ENCODE measurements at places on chromosomes 16 and 17.

GRCh38 chr16:88505405-88506082, 52.5 kb downstream of the ZFPM1 start:
- DNase-seq: peak; percentile 82

- DNase-seq: no peak
Measured at GRCh38 chr17:63498626-63499195, 21.9 kb downstream of the ACE start.

GRCh38 chr16:9177861-9178260, 86.4 kb downstream of the HAPSTR1 start:
- DNase-seq: no peak

DNA sequence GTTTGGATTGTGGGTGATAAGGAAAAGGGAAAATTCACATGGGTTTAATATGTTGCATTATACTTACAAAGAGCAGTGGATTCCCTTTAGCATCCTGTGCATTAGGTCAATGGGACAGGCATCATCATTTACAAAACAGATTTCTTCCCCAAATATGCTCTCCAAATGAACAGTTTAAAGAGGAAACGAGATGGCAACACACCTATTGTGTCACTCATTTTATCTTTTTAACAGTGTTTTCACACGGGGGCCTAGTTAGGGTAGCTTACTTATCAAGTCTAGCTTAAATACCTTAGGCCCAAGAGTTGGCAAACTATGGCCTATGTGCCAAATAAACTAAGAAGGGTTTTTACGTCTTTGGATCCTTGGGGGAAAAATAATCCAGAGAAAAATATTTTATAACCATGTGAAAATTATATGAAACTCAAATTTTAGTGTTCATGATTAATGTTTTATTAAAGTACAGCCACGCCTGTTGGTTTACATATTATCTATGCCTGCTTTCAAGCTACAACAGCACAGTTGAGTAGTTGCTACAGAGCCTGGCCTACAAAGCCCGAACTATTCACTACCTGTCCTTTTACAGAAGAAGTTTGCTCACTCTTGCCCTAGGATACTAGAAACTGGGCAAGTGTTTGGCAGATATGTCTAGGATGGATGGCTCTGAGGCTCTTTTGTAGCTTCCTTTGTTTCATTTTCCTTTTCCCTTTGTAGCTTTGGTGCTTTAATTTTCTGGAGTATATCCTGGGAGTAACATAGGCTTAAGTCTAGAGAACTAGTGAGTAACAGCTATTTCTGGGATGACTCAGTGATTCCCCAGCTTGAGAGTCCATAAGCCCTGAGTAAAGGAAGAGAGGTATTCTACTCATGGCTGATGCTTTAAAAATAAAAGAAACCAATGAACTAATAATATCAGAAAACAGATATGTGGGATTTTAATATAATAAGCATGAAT, 12.4 kb downstream of the NUP93 start:
- no peak for DNase-seq

- DNase-seq: no peak
Measured at GRCh38 chr17:1730326-1731193, 6.1 kb downstream of the WDR81 start.

GRCh38 chr16:67396159-67397035, 3.1 kb upstream of the TPPP3 start:
- no peak for DNase-seq

- no peak for DNase-seq
Measured at GRCh38 chr17:3699951-3700350, 4.0 kb upstream of the P2RX5 start.

DNA sequence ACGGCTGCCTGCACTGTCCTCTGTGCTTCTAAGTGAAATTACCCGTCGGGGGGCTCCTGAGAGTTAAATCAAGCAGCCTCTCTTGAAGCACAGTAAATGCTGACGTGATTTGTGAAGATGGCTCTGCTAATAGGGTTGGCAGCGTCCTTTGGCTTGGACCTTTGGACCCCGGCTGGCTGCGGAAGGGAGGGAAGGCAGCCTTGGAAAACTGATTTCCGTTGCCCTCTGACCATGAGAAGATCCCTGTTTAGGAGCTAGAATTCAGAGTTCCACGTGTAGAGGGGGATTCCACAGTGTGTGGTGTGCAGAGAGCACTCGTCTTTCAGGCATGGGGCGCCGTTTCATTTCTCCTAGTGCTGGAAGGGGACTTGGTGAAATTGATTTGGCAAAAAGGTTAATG, 640.8 kb downstream of the WWOX start:
- DNase-seq: no peak

DNA sequence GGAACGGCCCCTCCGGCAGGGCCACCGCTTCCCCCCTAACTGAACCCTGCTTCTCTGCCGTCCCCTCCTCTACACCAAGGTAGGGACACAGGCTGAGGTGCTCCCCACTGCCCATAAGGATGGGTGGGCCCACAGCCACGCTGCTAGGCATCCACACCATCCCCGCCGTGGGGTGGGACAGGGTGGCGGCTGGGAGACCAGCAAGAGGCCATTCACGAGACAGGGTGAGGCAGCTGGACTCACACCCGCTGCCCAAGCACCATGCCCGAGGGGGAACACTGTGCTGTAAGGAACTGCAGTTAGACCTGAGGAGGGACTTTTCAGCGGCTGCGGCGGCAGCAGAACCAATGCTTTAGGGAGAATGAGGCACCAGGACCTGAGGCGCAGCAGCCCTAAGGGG, 47.5 kb upstream of the RRN3 start:
- no peak for DNase-seq

DNA sequence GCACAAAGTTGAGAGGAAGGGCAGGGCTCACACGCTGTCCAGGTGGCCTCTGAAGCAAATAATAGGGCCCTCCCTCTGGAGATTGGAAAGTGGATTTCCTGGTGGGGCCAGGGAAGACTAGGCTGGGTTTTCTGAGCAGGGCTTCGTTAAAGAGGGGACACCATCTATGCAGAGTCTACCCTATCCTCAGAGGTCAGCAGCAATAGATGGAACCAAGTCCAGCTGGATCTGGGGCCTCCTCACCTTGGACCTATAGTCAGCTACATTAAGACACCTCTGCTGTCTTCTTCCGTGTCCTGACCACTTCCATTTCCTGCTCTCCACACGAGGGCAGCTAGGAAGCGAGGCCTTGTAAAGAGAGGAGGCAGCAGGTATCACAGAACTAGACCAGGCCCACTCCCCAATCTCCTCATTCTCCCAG, 14.7 kb upstream of the ST6GALNAC1 start:
- no peak for DNase-seq

DNA sequence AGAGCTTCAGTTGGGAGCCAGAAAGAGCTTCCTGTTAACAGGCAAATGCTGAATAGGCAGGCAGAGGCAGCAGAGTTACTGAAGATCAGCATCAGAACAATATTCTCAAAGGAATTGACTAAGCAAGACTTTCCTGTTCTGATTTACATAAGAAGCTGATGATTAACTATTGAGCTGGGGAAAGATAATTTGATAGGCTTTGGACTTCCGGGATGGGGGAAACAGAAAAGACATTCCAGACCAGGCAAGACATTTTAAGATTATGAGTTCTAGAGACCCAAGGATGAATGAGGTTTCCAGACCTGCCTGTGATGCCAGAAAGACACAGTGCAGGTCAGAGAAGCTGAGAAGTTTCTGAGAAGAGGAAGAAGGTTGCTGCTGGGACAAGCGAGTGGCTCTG, at the start of gene CES5A:
Gene CES5A (minus strand): TSS at position 101 of the 400 bp plus-strand sequence. CDS start 152 bp downstream, outside the sequence.
- DNase-seq: no peak

DNA sequence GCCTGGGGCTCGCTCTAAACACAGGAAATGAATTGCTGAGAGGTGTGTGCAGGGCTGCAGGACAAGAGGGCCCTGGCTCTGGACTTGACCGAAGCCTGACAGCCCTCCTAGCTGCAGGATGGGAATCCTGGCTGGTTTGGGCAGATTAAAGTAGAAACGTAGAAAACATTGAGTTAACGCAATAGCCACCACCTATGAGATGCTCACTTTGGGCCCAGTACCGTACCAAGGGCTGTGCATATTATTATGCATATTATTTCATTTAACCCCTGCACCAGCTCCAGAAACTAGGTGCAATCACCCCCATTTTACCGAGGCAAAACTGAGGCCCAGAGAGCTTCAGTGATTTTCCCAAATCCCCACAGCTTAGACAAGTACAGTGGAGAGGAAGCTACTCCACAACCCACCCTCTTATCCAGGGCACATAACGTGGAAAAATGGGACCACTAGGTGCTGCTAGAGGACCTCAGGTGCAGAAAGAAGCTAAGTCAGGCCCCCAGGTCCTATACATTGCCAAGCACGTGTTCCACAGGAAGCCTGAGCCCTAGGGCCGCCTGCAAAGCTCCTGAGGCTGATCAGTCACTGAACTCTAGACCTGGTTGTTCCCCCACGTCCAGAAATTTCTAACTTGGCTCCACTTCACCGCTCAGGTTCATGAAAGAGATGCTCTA, 79.2 kb downstream of the MYH11 start:
- DNase-seq: no peak

GRCh38 chr17:1810450-1811103, 19.1 kb downstream of the SMYD4 start:
- no peak for DNase-seq

- DNase-seq: no peak
Measured at GRCh38 chr17:64335486-64335885, 55.2 kb downstream of the PECAM1 start.

DNA sequence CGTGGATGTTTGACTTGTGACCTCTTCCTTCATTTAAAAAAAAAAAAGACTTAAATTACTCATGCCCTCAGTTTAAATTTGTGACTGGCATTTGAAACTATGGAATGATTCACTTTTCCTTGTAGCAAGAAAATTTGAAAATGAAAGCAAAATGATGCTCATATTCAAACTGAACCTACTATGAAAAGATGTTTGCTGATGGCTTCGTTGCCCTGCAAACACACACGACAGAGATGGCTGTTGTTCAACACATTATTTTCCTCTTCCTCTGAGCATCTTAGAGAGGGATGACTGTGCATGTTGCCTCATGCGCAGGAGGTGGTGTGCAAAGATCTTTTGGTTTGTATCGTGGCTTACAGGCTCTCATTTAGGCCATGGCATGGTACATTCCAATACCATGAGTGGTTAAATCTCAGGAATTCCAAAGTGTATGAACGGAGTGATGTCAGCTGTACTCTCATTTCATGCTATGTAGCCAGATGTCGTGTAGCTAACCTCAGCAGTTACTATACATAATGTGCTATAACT, 164.5 kb downstream of the PRKCA start:
- DNase-seq: no peak

DNA sequence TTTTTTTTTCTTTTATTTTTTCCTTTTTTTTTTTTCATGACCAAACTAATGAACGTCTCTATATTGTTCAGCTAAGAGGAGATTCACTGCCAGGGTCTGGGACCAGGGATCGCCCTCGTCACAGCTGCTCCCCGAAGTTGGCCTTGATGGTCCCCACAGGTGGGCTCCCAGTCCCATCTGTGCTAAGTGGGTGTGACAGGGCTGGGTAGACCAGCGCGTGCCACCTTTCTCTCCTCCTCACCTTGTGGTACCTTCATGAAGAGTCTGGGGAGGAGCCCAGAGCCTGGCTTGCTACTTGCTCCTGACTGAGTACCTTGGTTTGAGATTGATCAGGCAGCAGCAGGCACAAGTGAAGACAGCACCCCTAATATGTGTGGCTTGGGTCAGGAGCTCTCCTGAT, 6.5 kb upstream of the FOXF1 start:
- no peak for DNase-seq

GRCh38 chr17:50289991-50290702, 15.9 kb downstream of the TMEM92 start:
- peak; percentile 8 for DNase-seq

DNA sequence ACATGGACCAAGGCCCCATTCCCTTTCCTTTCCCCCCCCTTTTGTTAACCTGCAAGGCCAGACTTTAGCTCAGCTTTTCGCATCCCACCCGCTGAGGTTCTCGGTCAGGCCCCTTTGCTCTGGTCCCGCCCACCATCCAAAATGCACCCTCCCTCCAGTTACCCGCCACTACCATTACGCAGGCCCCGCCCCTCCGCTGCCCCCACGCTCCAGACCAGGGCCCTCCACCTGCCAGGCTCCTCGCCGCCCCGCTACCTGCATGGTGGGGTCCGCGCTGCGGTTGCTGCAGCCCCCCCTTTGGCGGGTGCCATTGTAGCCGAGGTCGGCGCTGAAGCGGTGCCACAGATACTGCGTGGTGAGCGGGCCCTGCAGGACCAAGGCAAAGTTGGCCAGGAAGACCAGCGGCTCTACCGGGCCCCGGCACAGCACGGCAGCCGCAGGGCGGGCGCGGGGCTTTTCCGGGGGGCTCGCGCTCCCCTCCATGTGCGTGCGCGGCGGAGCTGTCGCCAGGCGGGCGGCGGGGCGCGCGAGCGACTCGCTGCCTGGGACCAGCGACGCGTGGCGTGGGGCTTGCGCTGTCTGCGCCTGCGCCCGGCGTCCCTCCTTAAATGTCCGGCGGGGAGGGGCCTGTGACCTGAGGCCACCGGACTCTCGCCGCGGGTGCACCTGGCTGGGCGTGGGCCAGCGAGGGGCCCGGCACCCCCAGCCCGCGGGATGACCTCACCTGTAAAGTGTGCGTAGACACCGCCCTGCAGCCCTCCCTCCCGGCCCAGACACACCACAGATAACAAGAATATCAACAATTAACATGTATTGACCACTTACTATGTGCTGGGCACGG, at the start of gene SLC46A1:
Gene SLC46A1 (minus strand): TSS at position 581 of the 841 bp plus-strand sequence. CDS start 98 bp downstream, at position 483.
- DNase-seq: peak; percentile 20

DNA sequence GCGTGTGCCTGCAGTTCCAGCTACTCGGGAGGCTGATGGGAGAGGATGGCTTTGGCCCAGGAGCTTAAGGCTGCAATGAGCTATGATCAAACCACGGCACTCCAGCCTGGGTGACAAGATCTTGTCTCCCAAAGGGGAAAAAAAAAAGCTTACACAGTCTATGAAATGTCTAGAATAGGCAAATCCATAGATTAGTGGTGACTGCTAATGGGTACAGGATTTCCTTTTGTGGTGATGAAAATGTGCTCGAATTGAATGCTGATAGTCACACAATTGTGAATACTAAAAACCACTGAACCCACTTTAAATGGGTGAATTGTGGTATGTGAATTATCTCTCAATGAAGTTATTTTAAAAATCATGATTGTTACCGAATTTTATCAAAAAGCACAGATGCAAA, 14.9 kb downstream of the USP7 start:
- DNase-seq: no peak

GRCh38 chr17:67526700-67527099, 149.6 kb downstream of the PITPNC1 start:
- DNase-seq: no peak

- no peak for DNase-seq
Measured at GRCh38 chr16:11264155-11264832, 4.8 kb downstream of the TNP2 start.

- no peak for DNase-seq
Measured at GRCh38 chr16:3793161-3793576, 75.8 kb upstream of the TRAP1 start.

GRCh38 chr17:75667825-75668224, 687 bp downstream of the SAP30BP start:
- no peak for DNase-seq

DNA sequence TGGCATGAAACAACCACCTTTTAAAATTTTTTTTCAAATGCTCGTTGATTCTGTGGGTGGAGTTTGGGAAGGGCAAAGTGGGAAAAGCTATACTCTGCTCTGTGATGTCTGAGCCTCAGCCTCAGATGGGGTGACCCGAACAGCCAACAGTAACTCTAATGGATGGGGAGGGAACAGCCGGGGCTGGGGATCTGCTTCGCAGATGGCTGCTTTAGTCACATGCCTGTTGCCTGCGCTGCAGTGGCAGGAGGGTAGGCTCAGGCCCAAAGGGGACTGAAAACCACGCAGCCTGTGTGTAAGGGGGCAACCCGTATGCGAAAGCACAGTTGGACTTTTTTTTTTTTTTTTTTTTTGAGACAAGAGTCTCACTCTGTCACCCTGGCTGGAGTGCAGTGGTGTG, 14.9 kb upstream of the MAPK3 start:
- no peak for DNase-seq

- DNase-seq: peak; percentile 79
Measured at GRCh38 chr17:28549236-28550132, 2.9 kb downstream of the UNC119 start.
